Mesendoderm (in vitro differentiated cells): ENCODE measurements at places on chromosomes 11 and 22.

DNA sequence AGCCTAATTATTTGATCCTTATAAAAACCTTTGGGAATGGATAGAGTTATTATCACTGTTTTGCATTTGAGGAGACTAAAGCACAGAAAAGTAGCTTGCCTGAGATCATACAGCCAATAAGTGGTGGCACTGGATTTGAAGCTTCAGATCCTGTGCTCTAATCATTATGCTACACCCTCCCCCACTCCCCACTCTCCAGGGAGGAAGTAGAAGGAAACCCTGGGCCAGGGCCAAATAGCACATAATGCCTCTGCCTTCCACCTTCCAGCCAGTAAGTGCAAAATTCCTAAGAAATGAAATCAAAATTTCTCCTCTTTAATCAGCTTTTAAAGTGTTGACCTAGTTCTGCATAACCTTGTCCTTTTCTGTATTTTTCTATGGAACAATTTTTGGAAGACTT is 61.6 kb downstream of the SIK2 start:
- H3K4me3 ChIP-seq = no peak overlapping the region
- no peaks in the 10 kb centered on the region for H3K4me1 ChIP-seq
- no peaks in the 10 kb centered on the region for H3K36me3 ChIP-seq
- DNase-seq = peak; percentile 3
- H3K27me3 ChIP-seq = no peaks in the 10 kb centered on the region

DNA sequence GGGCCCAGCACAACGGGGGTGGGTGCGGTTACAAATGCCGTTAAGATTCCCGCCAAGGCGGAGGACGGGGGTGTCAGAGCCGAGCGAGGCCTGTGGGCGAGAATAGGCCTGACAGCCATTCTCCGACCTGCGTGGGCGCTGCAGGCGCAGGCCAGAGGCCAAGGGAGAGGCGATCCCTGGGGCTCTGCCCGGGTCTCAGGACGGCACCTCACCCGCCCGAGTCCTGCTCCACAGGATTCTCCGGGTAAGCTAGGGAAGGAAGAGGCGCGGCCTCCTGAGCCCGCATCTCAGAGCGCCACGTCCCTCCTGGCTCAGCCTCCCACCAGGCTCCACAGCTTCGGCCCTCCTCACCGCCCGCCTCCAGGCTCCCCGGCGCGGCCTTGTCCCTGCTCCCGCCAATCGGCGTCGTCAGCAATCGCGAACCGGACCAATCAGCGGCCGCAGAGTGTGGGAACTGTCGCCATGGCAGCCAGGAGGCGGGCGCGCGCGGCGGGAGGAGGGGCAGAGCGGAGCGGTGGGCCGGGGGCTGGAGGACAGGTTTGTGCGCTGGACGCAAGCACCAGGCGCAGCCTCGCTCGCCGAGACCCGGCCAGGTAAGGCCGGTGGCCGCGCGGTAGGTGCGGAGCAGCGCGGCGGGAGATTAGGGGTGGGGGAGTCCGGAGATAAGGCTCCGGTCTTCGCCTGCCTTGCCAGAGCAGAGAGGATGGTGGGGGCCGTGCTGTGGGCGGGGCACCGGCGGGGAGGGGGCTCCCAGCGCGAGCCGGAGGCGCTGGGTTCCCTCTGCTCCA is at the start of gene NUCB2:
Gene NUCB2 (plus strand): TSS at position 504 of the 788 bp plus-strand sequence. CDS start 18,585 bp downstream, outside the sequence.
- H3K4me1 ChIP-seq = no peaks in the 10 kb centered on the region
- peak; percentile 98 for DNase-seq
- H3K27me3 ChIP-seq = no peaks in the 10 kb centered on the region

DNA sequence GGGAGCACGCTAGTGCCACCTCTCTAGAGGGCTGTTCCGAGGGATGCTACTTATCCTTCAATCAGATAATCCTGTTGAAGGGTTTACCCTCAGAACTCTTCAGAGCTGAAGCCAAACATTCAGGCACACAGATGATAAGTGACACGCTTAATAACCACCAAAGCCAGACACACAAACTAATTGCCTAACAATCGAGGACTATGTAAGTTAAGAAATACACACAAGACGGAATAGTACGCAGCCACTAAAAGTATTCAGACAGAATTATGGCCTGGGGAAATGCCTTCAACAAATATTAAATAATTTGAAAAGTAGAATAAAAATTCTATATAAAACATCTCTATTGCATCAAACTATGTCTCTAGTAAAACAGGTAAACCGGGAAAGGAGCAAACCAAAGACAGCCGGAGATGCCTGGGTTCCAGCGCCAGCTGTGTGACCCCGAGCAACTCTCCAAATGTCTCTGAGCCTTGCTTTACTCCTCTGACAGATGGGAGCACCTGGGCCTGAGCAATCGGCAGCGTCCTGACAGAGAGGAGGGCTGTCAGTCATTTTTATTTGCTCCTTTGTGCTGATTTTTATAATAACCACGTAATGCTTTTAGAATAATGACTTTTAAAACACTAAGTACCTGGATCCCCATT is 11.3 kb downstream of the LRFN4 start:
- no peak for DNase-seq
- H3K36me3 ChIP-seq = no peaks in the 10 kb centered on the region
- no peaks in the 10 kb centered on the region for H3K4me1 ChIP-seq
- H3K27me3 ChIP-seq = no peaks in the 10 kb centered on the region

DNA sequence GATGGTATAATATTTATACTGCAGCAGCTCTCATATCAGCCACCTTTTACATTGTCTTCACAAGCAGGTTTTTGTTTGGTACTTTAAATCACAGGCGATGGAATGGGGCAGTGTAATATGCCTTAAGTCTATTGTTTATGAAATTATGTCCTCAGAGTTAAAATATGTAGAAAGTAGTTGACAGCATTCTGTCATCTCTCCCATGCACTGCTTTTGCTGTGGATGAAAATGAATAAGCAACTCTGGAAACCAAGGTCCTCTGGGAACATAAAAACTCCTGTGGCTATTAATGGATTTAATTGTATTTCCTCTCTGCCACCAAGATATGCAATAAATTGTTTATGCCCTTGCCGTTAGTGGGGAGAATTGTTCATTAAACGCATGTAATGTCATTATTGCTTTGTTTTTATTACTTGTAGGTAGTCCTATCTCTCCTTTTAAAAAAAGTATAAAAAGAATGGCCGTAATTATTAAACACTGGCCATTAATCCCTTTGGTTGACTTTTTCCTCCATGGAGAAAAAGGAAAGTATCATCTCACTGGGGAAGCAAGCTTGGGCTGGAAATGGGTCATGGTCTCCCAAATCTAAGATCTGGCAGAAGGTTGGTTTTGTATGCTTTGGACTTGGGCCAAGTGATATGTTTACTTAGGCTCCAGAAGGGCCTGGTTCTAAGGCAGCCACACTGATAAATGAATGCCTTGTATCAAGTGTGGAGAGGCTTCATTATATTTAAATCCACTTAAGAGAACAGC is 13.1 kb downstream of the PACS1 start:
- no peak overlapping the region for H3K4me3 ChIP-seq
- no peaks in the 10 kb centered on the region for H3K27me3 ChIP-seq

DNA sequence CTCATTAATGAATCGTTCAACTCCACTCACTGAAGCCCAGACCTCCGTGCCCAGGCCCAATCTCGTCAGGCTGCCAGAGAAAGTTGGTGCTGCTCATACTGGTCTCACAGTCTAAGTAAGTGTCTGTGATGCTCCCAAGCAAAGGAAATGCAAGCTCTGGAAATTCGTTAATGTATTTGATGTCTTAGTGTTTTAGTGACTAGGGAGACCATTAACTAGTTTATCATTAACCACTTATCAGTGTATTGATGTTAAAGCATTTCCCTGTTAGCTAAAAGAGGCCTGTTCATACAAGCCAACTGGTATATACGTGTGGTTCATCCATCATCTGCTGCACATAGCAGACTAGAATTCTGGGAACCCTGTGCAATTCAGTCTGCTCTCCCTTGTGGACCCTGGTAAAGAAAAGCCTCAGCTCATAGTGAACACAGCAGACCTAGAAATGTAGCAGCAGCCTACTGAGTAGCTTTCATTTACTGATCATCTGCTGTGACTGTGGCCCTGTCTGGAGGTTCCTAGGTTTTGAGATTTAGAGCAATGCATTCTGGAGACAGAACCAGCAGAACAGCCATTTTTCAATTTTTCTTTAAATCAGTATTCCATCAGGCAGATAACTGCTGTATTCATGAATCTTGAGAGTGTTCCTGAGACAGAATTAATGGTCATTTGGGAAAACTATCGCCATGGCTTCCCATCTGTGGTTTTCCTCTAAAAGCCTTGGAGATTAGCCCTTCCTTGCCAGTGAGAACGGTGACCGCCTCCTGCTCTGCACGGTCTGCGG is 15.7 kb upstream of the AIFM3 start:
- H3K27ac ChIP-seq = no peak overlapping the region
- DNase-seq = no peak
- H3K4me3 ChIP-seq = no peak overlapping the region
- no peaks in the 10 kb centered on the region for H3K27me3 ChIP-seq

DNA sequence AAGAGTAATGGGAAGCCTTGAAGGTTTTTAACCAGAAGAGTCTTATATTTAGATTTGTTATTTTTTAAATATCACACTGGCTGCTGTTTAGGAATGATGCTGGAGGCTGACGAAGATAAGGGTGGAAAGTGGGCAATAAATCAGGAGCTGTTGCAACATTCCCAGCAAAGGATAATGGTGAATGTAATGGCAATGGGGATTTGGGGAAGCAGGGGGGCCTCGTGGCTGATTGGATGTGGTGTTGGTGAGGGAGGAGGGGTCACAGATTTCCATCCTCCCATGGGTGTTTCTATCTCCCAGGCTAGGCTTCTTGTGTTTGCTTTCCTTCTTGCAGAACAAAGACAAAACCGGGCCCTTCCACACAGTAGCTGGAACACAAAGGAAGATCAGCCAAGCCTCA is 80.8 kb downstream of the PIWIL4 start:
- DNase-seq = peak; percentile 69
- no peak overlapping the region for H3K4me3 ChIP-seq
- H3K4me1 ChIP-seq = peaks cover 12% of the 10 kb centered on the region
- peak overlapping the region; percentile 88 for H3K27ac ChIP-seq
- H3K27me3 ChIP-seq = no peaks in the 10 kb centered on the region

DNA sequence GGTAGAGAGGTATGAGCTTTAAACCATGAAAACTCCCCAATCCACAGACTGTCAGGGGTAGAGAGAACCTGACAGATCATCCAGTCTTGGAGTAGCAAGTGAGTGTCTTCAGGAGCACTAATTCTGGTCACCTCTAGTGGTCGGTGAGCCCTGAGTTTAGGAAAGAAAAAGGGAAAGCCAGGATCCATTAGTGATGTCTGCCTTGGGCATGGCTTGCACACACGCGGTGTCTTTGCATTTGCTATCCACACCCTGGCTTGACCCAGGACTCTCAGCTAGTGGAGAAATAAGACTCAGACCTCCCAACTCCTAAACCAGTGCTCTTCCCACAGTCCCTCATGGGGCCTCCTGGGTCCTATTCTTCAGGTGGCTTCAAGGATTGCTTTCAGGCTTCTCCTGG is 19.3 kb downstream of the POU2F3 start:
- no peaks in the 10 kb centered on the region for H3K27me3 ChIP-seq
- H3K4me3 ChIP-seq = no peak overlapping the region
- H3K36me3 ChIP-seq = no peaks in the 10 kb centered on the region
- no peak overlapping the region for H3K27ac ChIP-seq
- DNase-seq = no peak
- H3K4me1 ChIP-seq = peaks cover 7% of the 10 kb centered on the region
